ENCODE measurements at places on chromosomes 16 and 17.
A peak's percentile ranks its signal among the peaks of the same experiment; 100 is the strongest.

- DNase-seq, result no peak
Observed at GRCh38 chr16:81700071-81700779, 78.9 kb upstream of the PLCG2 start.

GRCh38 chr16:48126801-48127644 lies 28.8 kb downstream of the ABCC12 start:
- DNase-seq, result no peak

GRCh38 chr16:468068-468821 lies 42.8 kb downstream of the RAB11FIP3 start:
- no peak for DNase-seq

DNA sequence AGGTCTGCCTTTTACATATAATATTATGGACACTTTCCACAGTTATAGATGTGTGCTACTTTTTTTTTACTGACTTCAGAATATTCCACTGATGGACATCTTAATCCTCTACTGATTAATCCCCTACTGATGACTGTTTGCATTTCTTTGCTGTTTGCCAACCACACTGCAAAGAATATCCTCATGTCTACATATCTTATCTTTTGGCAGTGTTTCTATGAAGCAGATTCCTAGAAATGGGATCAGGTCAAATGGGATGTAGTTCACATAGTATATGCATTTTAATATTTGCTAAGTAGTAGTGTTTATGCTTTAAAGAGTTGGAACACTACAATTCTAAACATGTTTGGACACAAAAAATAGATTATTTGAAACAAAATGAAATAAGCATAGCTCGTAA lies 3.2 kb downstream of the CCL3 start:
- DNase-seq, result no peak

- DNase-seq, result peak; percentile 8
Observed at GRCh38 chr17:57294629-57295501, 38.5 kb downstream of the MSI2 start.

GRCh38 chr17:16383772-16384287 lies 2.9 kb downstream of the UBB start:
- no peak for DNase-seq

- no peak for DNase-seq
Observed at GRCh38 chr16:4892361-4893102, 44.4 kb downstream of the PPL start.

DNA sequence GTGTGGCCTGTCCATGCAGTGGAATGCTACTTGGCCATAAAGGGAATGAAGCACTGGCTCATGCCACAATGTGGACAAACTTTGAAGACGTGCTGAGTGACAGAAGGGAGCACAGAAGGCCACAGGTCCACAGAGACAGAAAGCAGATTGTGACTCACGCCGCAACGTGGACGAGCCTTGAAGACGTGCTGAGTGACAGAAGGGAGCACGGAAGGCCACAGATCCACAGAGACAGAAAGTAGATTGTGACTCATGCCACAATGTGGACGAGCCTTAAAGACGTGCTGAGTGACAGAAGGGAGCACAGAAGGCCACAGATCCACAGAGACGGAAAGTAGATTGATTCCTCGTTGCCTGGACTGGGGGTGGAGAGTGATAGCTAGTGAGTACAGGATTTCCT lies 19.2 kb downstream of the ZC3H18 start:
- no peak for DNase-seq

DNA sequence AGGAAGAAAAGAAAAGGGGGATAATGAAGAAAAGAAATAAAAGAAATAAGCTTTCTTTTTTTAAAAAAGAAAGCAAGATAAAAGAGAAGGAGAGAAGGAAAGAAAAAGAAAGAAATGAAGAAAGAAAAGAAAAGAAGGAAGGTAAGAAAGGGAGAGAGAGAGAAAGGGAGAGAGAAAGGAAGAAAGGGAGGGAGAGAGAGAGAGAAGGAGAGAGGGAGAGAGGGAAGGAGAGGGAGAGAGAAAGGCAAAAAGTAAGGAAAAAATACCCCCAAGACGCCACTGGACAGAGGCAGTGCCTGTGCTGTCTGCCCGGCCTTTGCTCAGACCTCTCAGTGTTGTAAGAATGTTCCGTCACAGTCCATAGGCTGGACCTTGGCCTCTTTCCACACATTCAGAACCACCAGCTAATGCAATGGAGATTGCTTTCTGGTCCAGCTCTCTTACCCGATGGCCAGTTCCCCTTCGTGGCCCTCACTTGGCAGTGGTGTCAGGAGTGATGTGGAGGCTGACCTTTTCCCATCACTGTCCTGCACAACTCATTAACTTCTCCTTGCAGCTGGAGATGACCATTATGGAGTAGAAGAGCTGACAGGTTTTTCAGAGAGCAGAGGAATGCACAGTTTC lies 14.3 kb upstream of the HNF1B start:
- no peak for DNase-seq

DNA sequence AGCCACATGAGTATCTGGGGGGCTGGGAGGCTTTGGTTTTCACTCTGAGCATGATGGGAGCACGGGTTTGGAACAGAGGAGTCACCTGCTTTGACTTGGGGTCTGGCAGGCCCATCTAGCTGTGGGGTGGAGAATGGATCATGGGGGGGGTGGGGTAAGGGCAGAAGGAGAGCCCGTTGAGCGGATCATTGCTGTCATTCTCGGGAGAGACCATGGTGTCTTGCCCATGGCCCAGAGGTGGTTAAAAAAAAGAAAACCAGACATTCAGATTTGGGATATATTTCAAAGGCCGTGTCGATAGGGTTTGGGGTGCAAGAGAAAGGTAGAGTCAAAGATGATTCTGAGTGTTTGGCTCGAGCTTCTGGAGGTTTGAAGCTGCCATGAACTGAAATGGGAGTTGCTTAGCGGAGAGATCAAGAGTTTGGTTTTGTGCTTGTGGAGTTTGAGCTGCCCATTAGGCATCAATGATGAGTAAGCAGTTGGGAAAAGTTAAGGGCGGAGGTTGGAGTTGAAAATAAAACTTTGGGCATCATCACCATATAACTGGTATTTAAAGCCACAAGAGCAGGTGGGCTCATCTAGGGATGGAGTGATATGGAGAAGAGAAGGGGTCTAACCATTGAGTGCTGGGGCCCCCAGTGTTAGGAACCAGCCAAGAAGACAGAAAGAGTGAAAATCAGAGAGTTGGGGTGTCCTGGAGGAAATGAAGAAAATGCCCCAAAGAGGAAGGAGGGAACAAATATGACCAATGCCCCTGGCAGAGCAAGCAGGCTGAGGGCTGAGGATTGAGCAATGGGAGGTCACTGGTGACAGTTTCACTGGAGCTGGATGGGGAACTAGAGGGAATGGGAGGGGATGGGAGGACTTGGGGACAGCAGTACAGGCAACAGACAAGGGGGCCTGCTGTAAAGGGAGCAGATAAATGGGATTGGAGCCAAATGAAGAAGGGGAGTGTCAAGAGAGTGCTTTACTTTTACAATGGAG lies 1.9 kb downstream of the NOD2 start:
- DNase-seq, result no peak

- DNase-seq, result no peak
Observed at GRCh38 chr16:914440-914839, 56.3 kb downstream of the LMF1 start.

GRCh38 chr17:7549401-7550055 lies 670 bp downstream of the TNFSF12 start:
- DNase-seq, result no peak

DNA sequence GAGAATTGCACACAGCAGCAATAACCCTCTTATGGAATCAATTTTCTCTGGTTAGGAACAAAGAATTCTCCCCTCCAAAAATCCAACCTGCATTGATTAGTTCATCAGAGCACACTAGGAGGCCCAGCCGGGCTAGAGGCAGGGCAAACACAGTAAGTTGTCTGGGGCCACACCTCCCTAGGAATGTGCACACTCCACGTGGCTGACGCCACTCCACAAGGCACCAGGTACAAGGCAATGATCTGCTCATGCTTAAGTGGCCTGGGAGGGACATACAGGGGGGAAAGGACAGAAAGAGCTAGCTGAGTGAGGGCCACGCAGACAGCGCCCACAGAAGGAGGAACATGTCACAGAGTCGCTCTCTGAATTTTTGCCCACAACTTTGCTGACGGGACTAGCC lies 107.6 kb downstream of the SLC39A11 start:
- no peak for DNase-seq

DNA sequence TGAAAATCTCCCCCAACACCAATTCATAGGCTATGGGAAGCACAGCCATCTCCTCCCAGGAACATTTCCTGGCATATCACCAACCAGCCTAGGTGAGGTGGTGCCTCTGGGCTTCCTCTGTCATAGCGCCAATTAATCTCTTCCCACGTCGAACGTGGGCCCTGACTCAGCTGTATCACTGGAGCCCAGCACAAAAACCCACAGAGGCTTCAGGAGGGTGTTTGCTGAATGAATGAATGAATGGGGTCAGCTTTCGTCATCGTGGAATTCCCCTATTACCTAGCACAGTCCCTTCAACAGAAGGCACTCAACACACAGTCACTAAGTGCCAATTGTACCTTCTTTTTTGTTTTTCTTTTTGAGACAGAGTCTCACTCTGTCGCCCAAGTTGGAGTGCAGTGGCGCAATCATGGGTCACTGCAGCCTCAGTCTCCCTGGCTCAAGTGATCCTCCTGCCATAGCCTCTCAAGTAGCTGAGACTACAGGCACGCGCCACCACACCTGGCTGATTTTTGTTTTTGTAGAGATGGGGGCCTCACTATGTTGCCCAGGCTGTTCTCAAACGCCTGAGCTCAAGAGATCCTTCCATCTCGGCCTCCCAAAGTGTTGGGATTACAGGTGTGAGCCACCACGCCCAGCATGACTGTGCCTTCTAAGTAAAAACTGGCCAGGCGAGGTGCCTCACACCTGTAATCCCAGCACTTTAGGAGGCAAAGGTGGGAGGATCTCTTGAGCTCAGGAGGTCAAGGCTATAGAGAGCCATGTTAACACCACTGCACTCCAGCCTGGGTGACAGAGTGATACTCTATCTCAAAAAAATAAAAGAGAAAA lies 4.1 kb downstream of the ZNF688 start:
- DNase-seq, result no peak

- DNase-seq, result no peak
Observed at GRCh38 chr16:86319585-86320236, 190.6 kb upstream of the FOXF1 start.

DNA sequence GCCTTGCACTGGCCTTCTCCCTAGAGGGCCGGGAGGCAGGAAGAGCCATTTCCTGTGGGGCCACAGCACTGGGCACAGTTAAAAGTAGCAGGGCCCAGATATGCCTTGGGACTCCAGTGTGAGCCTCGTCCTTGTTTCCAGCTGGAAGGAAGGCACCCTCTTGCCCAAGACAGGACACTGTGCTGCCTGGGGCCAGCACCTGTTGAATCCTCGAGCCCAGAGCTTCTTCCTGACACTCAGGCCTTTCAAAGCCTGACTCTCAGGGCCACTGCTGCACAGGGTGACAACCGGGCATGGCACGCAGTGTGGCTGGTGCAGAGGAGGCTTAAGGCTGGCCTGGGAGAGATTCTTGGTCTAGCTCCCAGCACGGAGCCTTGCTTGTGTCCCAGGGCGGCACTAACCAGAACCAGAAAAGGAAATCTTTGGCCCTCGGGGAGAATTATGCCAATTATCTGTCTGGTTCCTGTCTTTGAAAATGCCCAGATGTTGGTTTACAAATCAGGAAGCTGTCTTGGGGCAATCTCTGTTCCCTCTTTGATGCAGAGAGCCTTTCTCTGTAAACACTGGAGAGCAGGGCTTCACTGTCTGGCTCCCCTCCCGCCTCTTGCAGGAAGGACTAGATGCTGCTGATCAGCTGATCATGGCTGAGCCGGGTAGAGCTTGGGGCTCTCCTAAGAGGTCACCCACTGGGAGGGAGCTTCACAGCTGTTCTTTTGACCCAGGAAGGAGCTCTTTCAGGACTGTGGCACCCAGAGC lies 11.1 kb downstream of the LDHD start:
- no peak for DNase-seq

- DNase-seq, result no peak
Observed at GRCh38 chr17:31060791-31061550, 33.8 kb upstream of the NF1 start.

GRCh38 chr16:2121853-2122252 lies 13.8 kb downstream of the PKD1 start:
- no peak for DNase-seq

DNA sequence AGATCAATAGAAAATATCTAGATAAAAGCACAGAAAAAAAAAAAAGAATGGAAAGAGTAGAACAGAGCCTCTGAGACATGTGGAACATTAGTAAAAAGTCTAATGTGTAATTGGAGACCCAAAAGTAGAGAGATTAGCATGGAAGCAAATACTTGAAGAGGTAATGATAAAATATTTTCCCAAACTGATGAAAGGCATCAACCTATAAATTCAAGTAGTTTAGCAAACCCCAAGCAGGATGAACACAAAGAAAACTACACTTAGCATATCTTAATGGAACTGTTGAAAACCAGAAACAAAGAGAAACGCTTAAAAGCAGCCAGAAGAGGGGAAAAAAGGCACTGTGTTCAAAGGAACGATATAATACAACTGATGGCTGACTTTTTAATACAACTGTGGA lies 16.4 kb downstream of the NF1 start:
- DNase-seq, result no peak

- DNase-seq, result no peak
Observed at GRCh38 chr16:87304951-87305350, 12.2 kb downstream of the C16orf95 start.

- DNase-seq, result no peak
Observed at GRCh38 chr16:66267292-66268014, 99.0 kb upstream of the CDH5 start.

DNA sequence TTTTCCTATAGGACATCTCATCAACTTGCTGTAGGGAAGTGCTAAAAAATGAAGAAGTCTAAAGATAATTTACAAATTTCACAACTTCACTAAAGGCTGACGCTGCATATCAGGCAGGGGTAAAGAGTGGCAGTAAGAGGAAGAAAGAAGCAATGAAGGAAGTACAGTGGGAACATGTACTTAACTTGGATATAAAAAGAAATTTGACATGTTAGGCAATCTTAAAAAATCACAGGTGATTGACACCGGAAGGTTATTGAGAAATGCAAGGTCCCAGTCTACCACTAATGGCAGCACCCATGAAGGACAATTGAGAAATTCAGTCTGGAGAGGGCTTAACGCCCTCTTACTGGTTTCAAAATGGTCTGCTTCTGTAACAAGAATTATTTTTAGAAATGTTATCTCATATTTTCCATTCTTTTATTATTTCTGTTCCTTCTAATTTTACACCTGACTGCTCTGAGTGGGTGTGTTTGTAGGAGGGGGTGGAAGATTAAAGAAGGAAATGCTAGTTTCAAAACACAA lies 358.1 kb downstream of the KCNJ2 start:
- DNase-seq, result no peak

- DNase-seq, result no peak
Observed at GRCh38 chr16:46695937-46696336, 6.5 kb downstream of the ORC6 start.

DNA sequence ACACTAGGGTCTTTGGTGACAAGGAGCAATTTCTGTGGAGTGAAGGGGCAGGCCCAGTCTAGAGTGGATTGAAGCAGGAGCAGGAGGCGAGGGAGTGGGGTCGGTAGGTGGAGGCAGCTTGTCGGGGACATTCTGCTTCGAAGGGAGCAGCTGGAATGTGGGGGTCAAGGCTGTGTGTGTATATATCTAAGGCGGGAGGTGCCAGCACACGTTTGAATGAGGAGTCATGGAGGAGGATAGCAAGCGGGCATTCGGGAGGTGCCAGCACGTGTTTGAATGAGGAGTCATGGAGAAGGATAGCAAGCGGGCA lies 17.7 kb downstream of the NT5M start:
- DNase-seq, result no peak

GRCh38 chr17:80539022-80539641 lies 5.5 kb upstream of the RPTOR start:
- DNase-seq, result no peak
